ENCODE measurements at places on chromosomes 2 and 18. TPM values are rescaled to one million over a fixed set of nuclear protein-coding genes. Genes with fewer than 3 reads are reported as not detected.

Gene MIB1
- total RNA-seq: 32.5 TPM

Gene C2orf78
- total RNA-seq: not detected

Gene DPYSL5
- not detected for total RNA-seq

DNA sequence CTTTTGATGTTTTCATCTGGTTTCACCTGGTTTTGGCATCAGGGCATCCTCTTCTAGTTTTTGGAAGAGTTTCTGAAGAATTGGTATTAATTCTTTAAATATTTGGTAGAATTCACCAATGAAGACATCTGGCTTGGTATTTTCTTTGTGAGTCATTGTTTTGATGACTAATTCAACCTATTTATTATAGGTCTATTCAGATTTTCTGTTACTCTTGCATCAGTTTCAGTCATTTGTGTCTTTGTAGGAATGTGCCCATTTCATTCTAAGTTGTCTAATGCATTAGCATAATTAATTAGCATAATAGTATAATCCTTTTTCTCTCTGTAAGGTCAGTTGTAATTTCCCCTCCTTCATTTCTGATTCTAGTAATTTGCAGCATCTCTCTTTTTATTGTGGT is 8.0 kb downstream of the GNLY start:
- no peak for DNase-seq

DNA sequence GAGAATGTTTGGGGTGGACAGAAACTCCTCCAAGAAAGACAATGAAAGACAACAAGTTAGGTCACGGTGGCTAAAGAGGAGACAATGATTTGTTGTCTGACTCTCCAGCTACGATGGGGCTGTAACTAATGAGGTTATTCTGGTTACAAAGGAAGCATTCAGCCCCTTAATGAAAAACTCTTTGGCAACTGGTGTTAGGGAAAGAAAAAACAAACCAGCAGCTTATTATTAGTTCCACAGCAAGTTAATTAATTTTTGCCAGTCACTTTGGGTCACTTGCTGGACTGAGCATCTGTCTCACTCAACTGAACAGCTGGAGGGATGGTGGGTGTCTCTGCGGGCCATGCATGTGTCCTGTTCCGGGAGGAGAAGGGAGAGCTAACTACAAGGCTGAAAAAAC is 263.7 kb downstream of the ALK start:
- DNase-seq: no peak

GRCh38 chr18:61985681-61986080 is 92.9 kb upstream of the RNF152 start:
- DNase-seq: no peak
